Fibroblast of villous mesenchyme (primary cell): ENCODE measurements at places on chromosomes 5 and 9. TPM values are rescaled to one million over a fixed set of nuclear protein-coding genes. Genes with fewer than 3 reads are reported as not detected.
A peak's percentile ranks its signal among the peaks of the same experiment; 100 is the strongest.

DNA sequence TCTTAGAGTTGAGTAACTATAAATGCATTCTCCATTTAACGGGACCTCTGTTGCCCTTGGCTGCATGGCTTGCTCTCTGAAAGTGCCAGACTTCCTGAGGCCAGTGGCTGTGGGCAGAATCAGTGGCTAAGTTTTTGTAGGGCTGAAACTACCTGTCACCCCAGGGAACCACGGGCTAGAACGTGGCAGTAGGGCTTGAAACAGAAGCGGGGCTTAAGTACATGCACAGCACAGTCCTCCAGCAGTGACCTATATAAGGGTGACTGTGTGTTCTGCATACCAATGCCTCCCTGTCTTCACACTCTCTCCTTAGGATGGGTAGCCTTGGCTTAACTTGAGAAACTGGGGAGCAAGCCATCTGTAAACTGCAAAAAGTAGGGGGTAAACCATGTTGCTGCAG lies 43.6 kb upstream of the LRRTM2 start:
- no peak for DNase-seq

- no peak for DNase-seq
These were observed 168.1 kb downstream of the EFNA5 start for GRCh38 chr5:107502676-107503060.

DNA sequence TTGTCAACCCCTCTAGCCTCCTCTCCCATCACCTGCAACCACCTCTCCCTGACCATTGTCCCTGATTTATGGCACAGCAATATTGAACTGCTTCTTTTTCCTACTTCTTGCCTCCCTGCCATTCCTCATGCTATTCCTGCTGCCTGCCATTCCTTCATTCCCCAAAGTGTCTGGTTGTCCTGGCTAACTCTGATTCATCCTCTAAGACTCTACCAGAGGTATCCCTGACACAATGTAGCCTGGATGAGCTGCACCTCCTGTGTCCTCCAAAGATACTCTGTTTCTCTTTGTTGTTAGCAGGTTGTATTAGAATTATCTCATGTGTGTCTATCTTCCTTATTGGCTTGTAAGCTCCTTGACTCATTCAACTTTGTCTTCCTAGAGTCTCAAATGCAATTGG lies 53.5 kb upstream of the PTPN3 start:
- DNase-seq = no peak

DNA sequence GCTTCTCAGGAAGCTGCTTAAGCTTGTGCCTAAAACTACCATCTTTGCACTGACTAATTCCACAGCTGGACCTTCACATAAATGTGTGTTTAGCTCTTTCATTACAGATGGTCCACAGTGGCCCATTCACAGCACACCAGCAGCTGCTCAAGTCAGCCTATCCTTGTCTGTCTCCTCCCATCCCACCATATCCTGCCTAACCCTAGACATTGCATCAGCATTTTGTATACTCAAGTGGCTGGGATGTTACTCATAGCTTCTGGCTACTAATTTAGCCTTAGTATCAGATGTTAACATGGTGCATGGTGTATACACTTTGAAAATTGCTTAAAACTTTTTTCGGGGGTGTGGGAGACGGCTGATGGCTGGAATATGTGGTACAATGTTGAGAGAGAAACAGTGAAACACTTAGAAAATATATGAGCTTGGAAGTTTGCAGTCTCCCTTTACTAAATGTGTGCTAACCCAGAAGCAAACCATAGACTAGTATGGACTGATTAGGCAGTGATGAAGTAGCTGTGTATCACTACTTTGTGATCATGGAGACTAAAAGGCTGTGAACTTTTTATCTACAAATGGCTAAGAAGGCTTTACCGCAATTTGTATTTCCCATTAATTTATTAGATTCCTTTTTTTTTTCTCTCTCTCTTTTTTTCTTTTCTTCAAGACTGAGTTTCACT lies 83.1 kb downstream of the JMY start:
- peak; percentile 86 for DNase-seq

DNA sequence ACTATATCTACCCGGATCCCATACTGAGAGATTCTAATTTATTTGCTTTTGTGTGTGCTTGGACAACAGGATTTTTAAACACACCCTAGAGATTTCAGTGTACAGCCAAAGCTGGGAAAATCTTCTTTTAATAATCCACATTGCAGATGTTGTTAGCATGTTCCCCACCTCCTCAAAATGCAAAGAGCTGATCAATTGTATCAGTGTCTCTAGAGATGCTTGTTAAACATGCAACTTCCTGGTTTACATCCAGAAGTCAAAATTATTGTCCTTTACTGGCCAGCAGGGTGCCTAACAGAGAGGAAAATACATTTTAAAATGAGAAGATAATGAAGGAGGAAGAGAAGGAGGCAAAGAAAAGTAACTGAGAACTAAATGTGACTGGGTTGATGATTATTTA lies 793.3 kb downstream of the SEMA5A start:
- DNase-seq = no peak

GRCh38 chr5:109905906-109906305 lies 216.2 kb downstream of the MAN2A1 start:
- no peak for DNase-seq

The LRRC19 gene
- total RNA-seq = not detected in 2 replicates

The PCDHA1 gene
- under 0.01 TPM in 1 of 2 replicates, not detected in the other for total RNA-seq

The EQTN gene
- not detected in 2 replicates for total RNA-seq
